Lower leg skin (tissue), 4 donors: ENCODE measurements at places on chromosomes 12 and 14. TPM values are rescaled to one million over a fixed set of nuclear protein-coding genes. Genes with fewer than 3 reads are reported as not detected.

GRCh38 chr12:110349514-110350151 lies 53.9 kb downstream of the ANAPC7 start:
- DNase-seq = no peak

The GNB3 gene
- 1.2 TPM for total RNA-seq

DNA sequence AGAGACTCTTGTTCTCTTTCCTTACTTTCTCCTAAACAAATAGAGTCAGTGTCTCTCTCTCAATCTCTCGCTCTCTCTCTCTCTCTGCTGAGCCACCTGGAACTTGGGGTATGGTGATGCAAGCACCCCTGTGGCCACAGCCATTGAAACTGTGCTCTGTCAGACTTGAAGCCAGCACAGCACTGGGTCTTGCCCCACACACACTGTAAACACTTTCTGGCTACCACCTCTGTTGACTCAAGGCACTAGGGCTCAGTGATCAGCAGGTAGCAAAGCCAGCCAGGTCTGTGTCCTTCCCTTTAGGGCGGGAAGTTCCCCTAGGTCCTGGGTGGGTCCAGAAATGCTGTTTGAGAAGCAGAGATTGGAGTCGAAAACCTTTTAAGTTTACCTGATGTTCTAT lies 125.9 kb upstream of the GARIN6 start:
- DNase-seq = no peak

The CARMIL3 gene
- total RNA-seq = 7.1 TPM

GRCh38 chr12:8867009-8867408 lies 44.6 kb downstream of the A2ML1 start:
- DNase-seq = no peak

The NANOG gene
- 0.12 TPM for total RNA-seq

The TMCC3 gene
- 17.9 TPM for total RNA-seq

DNA sequence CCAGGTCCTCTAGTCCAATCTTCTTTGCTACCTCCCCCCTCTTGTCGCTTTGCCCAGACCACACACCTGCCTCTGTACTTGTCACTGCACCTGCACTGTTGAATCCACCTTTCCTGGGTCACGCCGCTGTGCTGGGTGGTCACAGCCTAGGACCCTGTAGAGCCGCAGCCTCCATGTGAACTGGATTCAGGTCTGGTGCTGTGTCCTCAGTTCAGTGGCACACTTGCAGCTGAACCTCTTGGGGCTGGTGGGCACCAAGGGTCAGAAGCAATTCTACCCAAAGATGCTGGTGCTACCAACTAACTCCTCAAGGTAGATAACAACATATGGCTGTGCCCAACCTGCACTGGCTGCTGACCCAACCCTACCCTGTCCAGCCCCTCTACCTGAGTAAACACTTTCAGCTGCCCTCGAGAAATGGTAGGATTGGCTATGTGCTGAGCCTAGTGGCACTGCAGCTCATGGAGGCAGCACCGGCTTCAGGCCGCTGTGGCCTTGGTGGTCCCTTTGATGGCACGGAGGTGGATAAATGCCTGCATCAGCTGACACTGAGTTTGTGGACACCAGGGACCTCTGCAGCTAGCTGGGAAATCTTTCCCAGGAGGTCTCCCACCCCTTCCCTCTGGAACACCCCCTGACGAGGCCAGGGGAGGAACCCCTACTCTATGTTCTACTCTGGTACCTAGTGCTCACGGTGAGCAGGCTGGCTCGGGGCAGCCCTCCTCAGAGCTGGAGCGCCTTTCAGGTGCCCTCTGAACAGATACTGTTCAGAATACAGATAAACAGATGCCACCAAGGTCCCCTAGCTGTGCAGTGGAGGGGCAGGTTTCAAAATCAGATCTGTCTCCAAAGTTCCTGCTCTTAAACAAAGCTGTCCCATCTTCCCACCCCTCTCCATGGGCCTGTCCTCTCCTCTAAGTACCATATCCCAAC lies 14.3 kb downstream of the AGAP2 start:
- peak; percentile 79 for DNase-seq

DNA sequence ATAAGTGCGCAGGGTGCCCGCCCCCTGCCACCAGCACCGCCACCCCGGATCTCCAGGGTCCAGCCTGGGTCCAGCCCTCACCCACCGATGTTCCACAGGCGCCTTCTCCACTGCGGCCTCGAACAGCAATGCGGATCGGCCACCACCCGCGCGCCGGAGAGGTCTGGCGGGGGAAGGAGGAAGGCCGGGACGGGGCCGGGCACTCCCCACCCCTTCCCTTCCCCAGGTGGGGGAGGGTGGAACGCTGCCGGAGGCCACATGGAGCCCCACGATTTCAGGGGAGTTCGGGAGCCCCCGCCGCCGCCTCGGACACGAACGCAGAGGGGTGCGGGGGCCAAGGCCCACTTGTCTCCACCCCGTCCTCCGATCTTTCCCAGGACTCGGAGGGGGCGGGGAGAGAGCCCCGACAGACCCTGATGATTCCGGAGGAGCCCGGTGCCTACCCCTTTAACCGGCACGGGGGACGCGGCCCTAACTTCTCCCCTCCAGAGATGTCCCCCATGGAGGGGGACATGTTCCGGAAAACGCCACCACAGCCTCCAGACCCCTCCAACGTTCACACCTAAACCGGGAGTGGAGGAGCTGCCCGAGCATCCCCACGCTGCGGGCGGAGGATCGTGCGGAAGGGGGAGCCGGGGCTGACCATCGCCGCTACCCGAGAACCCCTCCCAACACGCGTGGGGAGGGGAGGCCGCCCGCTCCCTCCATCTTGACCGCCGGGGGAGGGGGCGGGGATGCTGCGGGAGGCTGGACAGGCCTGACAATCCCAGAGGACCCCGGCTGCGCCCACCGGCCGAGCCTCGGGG lies 1.1 kb downstream of the ATXN2 start:
- DNase-seq = peak; percentile 90

GRCh38 chr12:121095544-121096198 lies 37.0 kb upstream of the P2RX7 start:
- DNase-seq = peak; percentile 93

DNA sequence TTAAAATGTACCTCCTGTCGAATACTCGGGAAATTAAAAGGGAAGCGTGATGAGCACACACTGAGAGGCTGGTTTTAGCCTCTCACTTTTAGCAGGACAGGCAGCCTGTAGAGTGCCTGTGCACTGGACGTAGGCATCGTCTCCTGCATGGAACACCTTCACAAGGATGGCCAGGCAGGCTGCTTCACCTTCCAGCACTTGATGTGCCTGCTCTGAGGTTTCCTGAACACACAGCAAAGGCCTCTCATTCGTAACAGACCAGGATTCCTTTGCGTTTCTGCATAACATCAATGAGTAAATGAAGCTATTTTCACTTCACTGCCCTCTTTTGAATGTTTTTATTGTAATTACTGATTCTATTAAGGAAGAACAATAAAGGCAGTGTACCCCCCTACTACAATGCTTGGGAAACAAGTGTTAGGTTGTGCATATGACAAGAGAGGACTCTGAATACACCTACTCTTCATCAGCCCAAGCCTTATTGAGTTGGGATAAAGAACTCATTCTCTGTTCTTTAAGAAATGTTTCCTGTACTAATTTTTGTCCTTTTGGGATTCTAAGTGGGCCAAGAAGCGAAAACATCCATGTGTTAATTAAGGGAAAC lies 1077.6 kb upstream of the FOXG1 start:
- DNase-seq = no peak

GRCh38 chr14:76268047-76268431 lies 107.9 kb upstream of the ESRRB start:
- no peak for DNase-seq

DNA sequence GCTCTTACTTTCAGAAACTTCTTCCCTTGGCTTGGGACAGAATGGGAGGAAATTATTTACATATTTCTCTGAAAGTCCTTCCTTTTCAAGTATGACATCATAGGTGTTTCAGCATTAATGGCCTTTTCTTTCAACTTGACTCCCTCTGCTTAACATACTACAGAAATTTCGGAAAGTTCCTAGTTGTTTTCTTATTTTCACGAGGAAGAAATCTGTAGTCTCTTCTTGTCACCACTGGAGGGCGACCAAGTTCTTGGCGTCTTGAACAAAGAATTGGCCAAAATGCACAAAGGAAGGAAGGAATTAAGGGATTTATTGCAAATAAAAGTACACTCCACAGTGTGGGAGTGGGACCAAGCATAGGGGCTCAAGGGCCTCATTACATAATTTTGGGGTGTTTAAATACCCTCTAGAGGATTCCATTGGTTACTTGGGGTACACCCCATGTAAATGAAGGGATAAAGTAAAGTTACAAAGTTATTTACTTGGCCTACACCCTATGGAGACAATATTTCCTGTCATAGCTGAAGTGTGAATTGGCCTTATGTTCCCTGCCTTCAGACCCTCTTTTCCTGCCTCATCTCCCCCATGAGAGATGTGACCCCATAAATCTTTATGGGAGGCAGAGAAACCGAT lies 70.4 kb downstream of the RPL10L start:
- DNase-seq = no peak

DNA sequence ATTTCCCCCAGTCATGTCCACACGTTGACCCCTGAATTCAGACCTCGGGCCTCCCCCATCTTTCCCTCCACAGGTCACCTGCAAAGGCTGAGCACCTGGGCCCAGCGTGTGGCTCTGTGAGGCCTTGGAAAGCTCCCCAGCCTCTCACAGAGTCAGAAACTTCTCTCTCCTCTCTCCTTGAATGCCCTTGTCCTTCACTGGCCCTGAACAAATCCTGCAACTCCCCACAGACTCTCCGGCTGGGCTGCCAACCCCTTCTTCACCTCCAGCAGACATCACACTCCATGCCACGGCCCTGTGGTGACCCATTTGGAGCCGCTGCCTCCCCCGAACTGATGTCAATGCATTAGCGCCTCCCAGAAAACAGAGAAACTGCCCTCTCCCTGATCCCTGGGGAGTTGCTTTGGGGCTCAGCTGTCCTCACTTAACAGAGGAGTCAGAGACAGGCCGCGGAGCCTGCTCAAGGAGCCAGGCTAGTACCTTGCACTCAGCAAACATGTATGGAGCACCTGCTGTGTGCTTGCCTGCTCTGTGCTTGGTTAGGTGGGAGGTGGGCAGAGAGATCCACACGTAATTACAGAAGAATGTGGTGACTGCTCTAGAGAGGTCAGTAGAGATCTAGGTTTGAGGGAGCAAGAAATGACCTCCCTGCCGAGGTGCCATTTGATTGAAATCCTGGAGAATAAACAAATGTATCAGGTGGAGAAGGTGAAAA lies 99.2 kb upstream of the PWP1 start:
- no peak for DNase-seq

GRCh38 chr14:92954933-92955332 lies 32.0 kb downstream of the CHGA start:
- DNase-seq = no peak

DNA sequence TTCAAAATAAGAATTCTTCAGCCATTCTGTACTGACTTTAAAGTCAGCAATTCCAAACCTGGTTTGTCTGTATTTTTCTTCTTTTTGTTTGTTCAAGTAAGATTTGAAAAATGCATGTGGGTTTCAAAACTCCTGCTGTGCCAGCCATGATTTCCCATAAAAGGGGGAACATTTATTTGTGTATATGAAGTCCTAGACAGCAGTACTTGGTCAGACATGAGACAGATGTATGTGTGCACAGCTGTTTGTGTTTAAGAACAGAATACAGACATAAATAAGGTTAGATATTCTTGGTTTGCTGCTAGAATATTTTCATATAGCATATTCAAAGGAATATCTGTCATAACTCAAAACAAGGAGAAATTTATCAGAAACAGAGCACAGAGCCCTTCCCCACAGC lies 236.0 kb downstream of the ADAMTS20 start:
- no peak for DNase-seq

DNA sequence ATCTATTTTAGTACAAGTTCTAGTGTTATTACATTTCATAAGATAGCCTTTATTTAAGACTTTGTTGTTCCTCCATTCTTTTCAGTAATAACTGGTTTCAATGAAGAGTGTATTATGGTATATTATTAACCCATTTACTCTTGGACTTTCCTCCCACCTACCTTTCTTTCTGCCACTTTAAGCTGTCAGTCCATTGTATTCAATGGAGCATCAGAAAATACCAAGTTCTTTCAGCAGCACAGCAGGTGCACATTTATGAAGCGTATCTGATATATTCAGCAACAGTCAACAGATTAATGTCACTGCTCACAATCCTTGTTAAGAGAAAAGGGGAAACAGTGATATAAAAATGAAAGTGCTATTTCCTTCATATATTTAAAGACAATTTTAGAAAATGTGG lies 660.9 kb downstream of the C12orf50 start:
- no peak for DNase-seq

DNA sequence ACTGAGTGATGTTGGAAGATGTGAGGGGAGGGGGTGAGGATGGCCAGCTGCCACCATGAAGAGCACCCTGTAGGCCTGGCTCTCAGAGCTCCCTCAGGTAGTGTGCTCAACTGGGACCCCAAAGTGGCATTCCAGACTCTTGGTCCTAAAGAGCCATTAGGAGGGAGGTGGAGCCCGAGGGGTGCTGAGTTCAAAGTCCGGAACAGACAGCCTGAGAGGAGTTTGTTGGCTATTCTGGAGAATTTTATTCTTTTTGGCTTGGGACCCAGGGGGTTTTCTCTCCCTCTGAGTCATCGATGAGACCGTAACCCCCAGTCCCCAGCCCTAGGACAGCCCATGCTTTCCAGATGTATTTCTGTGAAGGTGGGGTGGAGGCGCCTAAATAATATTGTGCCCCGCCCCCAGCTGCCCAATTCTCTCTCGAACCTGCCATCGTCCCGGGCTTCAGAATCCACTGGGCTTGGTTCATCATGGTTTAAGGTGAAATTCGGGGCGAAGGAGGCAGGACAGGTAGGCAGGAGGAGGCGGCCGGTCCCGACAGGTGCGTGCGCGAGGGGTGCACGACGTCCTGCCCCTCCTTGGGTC lies 690 bp upstream of the RBP5 start:
- DNase-seq = no peak

The DACT1 gene
- total RNA-seq = 4.3 TPM

DNA sequence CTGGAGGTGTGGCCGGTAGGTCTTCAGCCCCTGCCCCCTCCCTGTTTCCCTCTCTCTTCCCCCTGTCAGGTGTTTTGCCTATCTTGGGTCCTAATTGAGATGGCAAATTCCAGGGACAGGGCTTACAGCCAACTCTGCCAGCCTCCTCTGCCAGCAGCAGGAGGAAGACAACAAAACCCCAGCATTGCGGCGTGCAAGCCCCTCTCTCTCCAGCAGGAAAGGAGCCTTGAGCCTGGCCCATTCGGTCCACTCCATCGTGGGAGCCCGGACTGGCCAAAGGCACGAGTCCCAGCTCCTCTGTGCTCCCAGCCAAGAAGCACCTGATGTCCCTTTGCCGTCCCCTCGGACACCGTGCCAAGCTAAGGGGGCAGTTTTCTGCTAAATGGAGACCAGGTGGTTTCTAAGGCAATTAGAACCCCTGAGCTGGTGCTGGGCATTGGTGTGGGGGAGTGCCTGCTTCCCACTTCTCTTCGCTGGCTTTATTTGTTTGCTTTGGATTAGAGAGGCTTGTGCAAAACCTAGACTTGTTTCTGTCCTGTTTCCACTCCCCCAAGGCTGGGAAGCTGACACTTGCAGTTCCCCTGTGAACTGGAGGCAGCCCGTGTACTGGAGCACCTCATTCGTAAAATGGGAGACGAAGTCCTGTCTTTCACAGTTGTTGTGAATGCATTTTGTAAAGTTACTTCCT lies 57.1 kb upstream of the LHX5 start:
- DNase-seq = no peak

The TRPV4 gene
- total RNA-seq = 6.6 TPM
